ENCODE measurements at places on chromosomes 16 and 17.

- no peak for DNase-seq
Observed at GRCh38 chr17:43609613-43610385, 51.9 kb downstream of the MEOX1 start.

- DNase-seq, result no peak
Observed at GRCh38 chr17:77274096-77274845, 133.5 kb downstream of the SEC14L1 start.

DNA sequence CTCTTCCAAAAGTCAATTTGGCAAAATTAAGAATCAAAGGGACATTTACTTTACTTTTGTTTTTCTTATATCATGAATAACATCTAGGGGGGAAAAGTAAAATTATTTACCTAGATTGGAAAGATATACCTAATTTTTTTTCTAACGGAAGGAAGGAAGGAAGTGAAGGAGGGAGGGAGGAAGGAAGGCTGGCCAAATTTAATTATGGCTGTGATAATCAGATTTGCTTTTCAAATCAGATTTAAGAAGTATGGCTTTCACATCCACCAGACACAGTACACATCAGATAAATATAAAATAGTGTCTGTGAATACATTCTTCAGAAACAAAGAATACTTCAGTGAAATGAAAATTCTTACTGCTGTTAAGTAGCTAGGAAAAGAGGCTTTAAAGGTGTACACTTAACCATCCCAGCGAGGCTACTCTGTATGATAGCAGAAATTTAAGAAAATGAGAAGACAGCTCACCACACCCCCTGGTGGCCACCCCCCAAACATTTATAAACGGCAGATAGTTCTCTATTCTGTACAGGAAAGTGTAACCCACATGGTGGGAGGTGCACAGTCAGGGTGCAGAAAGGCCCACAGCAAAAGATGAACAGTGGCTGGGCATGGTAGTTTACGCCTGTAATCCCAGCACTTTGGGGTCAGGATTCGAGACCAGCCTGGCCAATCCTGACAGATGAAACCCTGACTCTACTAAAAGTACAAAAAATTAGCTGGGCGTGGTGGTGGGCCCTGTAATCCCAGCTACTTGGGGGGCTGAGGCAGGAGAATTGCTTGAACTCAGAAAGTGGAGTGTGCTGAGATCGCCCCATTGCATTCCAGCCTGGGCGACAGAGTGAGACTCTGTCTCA is 150.8 kb downstream of the SSH2 start:
- DNase-seq, result peak; percentile 66

GRCh38 chr17:44942456-44942855 is 5.1 kb downstream of the KIF18B start:
- no peak for DNase-seq

DNA sequence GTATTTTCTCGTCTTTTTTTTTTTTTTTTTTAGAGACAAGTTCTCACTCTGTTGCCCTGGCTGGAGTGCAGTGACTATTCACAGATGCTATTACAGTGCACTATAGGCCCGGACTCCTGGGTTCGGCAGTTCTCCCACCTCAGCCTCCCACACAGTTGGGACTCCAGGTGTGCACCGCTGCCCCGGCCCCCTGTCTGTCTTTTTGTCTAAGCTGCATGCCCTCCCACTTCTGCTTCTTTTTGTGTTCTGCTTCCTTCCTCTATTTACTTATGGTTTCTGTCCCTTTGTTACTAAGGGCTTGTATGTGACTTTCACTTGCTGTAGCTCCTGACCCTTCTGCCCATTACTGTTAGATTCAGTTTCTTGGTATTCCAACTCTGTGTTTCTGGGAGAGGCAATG is 20.5 kb downstream of the SLC7A6 start:
- no peak for DNase-seq

DNA sequence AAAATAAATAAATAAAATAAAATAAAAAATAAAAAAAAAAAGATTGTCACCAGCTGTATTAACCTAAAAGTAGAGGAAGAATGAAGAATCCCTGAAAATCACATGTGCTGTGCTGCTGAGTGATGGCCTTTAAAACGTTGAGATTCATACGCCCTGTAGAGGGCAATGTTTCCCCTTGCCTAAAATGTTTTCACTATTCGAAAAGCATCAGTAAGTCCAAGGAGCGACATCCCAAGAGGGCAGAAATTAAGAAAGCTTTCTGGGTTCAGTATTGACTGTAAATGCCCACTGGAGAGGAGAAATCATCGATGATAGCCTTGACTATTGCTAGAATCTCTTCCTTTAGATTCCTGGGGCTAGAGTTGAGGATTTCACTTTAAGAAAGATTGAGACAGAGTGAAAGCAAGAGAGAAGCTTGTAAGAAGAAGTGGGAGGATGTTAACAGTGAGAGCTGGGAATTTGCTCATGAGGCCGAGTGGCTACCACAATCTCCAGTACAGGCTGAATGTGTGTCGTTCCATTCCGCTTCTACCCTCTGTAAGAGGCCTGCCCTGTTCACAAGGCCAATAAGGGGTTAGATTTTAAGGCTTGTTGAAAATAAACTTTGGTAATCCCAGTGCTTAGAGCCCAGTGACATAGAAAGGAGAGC is 170.8 kb upstream of the FAM20A start:
- DNase-seq, result peak; percentile 38

GRCh38 chr17:60153606-60154390 is 4.0 kb downstream of the CA4 start:
- DNase-seq, result no peak

DNA sequence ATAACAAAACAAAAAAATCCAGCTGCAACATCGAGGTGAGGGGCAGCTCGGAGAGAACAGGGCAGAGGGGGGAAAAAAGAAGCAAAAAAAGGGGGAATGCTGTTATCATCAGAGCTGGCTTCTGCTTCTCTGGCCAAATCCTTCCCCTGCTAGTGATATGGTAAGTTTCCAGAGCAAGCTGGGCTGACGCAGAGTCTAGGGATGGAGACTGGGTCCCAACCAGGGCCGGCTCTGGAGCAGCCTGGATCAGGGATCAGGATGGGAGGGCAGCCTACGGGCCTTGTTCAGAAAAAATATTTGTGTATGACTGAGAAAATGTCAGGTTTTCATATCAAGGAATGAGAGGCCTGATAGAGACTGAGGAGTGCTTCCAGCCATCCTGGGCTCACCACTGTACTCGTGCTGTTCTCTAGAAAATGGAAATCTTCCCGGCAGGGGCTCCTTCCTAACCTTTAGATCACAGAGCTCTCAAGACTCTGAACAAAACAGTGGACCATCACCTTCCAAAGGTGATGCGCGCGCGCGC is 726 bp upstream of the C1QTNF1 start:
- no peak for DNase-seq

All from RWPE1 (cell line).